ENCODE measurements at places on chromosomes 2 and 18. TPM values are rescaled to one million over a fixed set of nuclear protein-coding genes. Genes with fewer than 3 reads are reported as not detected.

GRCh38 chr18:68991286-68991685 lies 193.4 kb downstream of the CCDC102B start:
- H3K27me3 ChIP-seq = no peaks in the 10 kb centered on the region
- H3K4me1 ChIP-seq = no peaks in the 10 kb centered on the region
- H3K4me3 ChIP-seq = no peak overlapping the region
- no peak for DNase-seq

- H3K27me3 ChIP-seq = no peaks in the 10 kb centered on the region
- no peaks in the 10 kb centered on the region for H3K36me3 ChIP-seq
- no peak for DNase-seq
- H3K4me1 ChIP-seq = no peaks in the 10 kb centered on the region
- H3K27ac ChIP-seq = no peak overlapping the region
These were observed 61.8 kb upstream of the GPR45 start for GRCh38 chr2:105179469-105180372.

DNA sequence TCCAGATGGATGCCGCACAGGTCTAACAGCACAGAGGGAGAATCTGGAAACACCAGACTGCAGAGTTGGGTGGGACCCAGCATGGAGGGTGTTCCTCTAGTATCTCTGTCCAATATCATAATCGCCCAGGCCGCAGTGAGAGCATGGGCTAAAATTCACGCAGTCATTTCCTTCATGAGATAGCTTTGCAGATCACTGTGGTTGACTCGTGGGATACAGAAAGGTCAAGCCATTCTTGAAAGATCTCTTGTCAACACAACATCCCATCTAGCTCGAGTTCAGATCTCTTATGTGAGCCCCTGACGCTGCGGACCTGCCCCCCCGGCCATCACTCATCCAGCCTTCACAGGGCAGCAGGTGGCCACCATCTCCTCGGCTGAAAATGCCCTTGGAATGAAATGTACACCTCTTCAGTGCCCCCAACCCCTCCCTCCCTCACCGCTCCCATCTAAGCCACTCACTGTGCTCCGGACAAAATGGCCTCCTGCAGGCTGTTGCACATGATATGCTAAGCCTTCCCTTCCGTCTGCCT lies 45.9 kb downstream of the FOSL2 start:
- no peaks in the 10 kb centered on the region for H3K27me3 ChIP-seq
- H3K4me1 ChIP-seq = peaks cover 39% of the 10 kb centered on the region
- no peak overlapping the region for H3K27ac ChIP-seq

GRCh38 chr2:122704109-122704563 lies 948.7 kb downstream of the TSN start:
- H3K4me1 ChIP-seq = no peaks in the 10 kb centered on the region
- DNase-seq = no peak
- H3K36me3 ChIP-seq = no peaks in the 10 kb centered on the region
- H3K27me3 ChIP-seq = no peaks in the 10 kb centered on the region

The PUM2 gene
- total RNA-seq = 129 TPM

DNA sequence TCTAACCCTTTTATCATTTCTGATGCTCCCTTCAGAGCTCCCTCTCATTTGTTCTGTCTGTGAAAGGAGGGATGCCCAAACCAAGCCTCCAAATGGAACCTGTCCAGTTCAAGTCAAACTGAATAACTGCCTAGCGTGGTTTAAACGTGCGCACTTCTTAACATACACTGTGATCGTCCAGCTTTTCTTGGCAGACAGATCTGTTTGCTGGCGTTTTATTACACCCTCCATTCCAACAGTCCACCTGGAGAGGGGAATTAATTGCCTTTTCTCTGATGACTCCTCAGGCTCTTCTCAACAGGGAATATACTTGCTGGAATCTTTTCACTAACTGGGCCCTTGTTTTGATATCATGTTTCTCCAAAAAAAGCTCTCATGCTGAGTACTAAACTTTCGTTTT lies 379.2 kb upstream of the POU3F3 start:
- no peak overlapping the region for H3K27ac ChIP-seq
- no peak for DNase-seq

- peaks cover 56% of the 10 kb centered on the region for H3K4me1 ChIP-seq
- no peak overlapping the region for H3K27ac ChIP-seq
- peaks cover 16% of the 10 kb centered on the region for H3K27me3 ChIP-seq
- no peak for DNase-seq
- H3K4me3 ChIP-seq = peak overlapping the region; percentile 80
- H3K36me3 ChIP-seq = no peaks in the 10 kb centered on the region
These were observed 1.9 kb downstream of the LDLRAD4 start for GRCh38 chr18:13220361-13220991.

The MZT2A gene
- 181 TPM for total RNA-seq

DNA sequence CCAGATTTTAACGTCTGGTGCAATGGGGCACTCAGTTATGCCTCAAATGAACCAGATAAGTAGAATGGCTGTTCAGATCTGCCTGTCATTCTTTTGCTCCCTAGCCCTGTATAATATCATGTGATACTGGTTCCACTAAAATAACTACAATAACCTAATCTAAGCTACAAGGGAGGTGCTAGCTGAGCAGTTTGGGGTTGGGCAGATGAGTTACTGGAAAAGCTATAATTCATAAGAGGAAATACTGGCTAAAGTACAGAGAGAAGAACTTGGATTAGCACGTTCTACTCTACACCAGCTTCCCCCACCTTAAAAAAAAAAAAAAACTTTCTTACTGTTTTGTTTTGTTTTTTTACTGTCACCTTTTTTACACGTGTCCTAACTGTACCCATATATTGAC lies 183.3 kb upstream of the NRP2 start:
- no peak for DNase-seq
- H3K27me3 ChIP-seq = peaks cover 3% of the 10 kb centered on the region
- no peaks in the 10 kb centered on the region for H3K4me1 ChIP-seq
- H3K4me3 ChIP-seq = no peak overlapping the region

DNA sequence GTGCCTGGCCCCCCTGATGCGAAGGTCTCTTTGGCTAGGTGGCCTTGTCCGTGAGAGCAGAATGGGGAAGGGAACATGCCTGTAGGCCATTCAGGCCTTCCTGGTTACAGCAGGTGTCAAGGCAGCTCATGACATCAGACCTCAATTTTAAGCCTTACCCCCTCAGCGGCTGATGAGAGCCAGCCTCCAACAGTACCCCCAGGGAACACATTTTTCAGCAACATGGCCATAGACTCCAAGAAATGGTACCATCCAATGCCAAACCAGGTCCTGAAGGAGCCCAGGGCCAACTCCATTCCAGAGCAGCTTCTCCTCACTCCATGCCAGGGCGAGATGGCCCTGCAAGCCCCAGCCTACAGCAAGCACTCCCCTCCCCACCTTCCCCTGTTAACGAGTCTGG lies 199.2 kb downstream of the SMAD2 start:
- no peaks in the 10 kb centered on the region for H3K36me3 ChIP-seq
- H3K27ac ChIP-seq = no peak overlapping the region
- peaks cover 12% of the 10 kb centered on the region for H3K27me3 ChIP-seq
- H3K4me3 ChIP-seq = no peak overlapping the region
- DNase-seq = no peak
- H3K4me1 ChIP-seq = no peaks in the 10 kb centered on the region

DNA sequence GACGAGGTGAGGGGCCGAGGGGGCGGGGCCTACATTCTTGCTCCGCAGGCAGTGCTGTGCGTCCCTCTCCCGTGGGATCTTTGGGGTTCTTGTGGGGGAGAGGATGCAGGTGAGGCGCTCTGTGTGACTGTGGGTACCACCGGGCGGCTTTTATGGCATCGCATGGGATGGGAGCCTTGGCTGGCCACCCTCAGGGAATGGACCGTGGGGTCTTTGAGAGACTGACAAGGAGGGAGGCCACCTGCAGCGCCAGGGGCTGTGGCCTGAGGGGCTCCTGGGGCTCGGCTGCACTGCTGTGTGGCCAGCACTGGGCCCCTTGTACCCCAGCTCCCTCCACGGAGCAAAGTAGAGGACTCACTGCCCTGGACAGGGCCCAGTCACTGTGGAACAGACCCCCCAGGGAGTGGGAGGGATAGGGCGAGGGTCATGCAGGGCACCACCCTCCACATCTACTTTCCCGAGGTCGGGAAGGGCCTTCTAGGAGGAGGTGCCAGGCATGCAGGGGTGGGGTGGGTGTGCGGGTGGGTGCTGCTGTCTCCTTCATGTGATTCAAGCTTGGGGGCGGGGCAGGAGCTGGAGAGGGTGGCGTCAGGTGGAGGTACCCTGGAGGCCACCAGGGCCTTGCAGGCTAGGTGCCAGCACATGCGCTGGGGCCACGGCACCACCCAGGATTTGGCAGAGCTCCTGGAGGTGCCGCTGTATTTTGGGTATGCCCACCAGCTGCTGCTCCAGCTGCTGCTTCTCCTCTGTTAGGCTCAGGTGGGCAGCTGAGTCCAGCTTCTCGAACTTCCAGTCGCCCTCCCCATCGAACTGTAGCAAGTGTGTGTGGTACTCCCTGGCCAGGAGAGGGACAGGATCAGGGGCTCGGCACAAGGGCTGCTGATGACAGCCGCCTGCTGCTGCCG lies 1072.4 kb downstream of the RPIA start:
- peaks cover 1% of the 10 kb centered on the region for H3K36me3 ChIP-seq
- H3K27me3 ChIP-seq = peaks cover 18% of the 10 kb centered on the region
- DNase-seq = no peak
- H3K4me1 ChIP-seq = no peaks in the 10 kb centered on the region
- H3K27ac ChIP-seq = no peak overlapping the region

DNA sequence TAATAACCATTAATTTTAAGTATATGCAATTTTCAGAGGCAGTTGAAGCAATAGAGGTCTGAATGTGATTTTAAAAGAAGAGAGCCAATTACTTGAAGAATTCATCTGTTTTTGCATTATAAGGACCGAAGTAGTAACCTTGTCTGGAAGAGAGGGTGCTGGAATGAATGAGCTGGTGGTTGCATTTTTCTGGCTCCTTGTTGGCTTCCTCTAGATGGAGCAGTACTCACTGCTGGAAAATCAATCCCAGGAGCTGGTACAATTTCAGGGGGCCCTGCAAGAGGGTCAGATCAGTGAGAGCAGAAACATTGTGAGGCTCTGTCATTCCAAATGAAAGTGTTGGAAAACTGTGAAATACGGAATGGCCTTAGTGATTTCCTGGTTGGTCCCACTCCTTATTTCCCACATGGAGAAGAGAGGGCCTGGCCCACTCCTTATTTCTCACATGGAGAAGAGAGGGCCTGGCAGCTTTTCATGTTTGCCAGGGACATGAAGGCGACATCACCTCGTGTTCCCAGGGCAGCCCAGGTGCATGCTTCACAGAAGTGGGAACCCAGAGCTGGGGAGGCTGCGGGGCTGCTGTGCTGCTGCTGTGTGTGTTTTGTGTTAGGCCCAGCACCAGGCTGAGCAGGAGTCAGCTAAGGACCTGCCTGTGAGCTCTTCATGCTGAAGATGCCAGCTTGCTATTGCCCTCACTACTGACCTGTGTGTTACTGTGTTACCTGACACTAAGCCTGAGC lies 197.4 kb downstream of the SNTG2 start:
- no peaks in the 10 kb centered on the region for H3K27me3 ChIP-seq
- peaks cover 2% of the 10 kb centered on the region for H3K36me3 ChIP-seq
- H3K4me1 ChIP-seq = no peaks in the 10 kb centered on the region
- no peak for DNase-seq

The PLGLB1 gene
- total RNA-seq = 2.0 TPM

- no peak overlapping the region for H3K27ac ChIP-seq
- H3K4me3 ChIP-seq = no peak overlapping the region
- no peaks in the 10 kb centered on the region for H3K4me1 ChIP-seq
- H3K36me3 ChIP-seq = no peaks in the 10 kb centered on the region
These were observed 13.8 kb upstream of the DNAJC27 start for GRCh38 chr2:24985511-24985910.

Data from activated CD8-positive, alpha-beta T cell treated with anti-CD3 and anti-CD28 coated beads, Interleukin-2, amount 10 ng/mL, durations not matched to agents 7 days and 5 days (primary cell).